ENCODE measurements at places on chromosomes 11 and 22. TPM values are rescaled to one million over a fixed set of nuclear protein-coding genes. Genes with fewer than 3 reads are reported as not detected.

- H3K4me3 ChIP-seq, result peak overlapping the region; percentile 74
- H3K36me3 ChIP-seq, result no peaks in the 10 kb centered on the region
- H3K4me1 ChIP-seq, result 0 out of 2 replicates have a peak, but pooled peaks cover 7% of the 10 kb centered on the region
- DNase-seq, result peak; percentile 74
Observed at GRCh38 chr11:126282361-126282735, 545 bp upstream of the TIRAP start.

GRCh38 chr11:94826415-94826814 lies 58.3 kb downstream of the AMOTL1 start:
- no peaks in the 10 kb centered on the region for H3K27me3 ChIP-seq
- peak; percentile 40 for DNase-seq
- H3K4me3 ChIP-seq, result no peak overlapping the region
- 0 out of 2 replicates have a peak, but pooled peaks cover 5% of the 10 kb centered on the region for H3K36me3 ChIP-seq
- H3K27ac ChIP-seq, result peak overlapping the region; percentile 21

DNA sequence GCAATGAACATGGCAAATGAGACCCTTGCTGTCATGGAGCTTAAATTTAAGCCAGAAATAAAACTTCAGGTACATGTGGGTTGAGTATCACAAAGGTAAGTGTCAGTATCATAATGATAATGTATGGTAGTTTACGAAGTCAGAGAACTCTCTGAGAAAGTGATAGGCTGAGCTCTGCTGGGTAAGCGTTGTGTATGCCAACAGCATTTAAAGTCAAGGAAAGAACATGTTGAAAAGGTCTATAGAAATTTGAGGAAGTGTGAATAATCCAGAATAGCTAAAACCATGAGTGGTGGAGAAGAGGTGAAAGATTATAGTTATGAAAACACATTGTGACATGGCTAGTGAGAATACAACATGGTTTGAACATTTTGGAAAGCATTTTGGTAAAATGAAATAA lies 17.4 kb upstream of the CTSC start:
- DNase-seq, result no peak
- H3K4me1 ChIP-seq, result peaks cover 25% of the 10 kb centered on the region
- no peak overlapping the region for H3K4me3 ChIP-seq
- H3K27me3 ChIP-seq, result no peaks in the 10 kb centered on the region
- no peak overlapping the region for H3K27ac ChIP-seq
- no peaks in the 10 kb centered on the region for H3K36me3 ChIP-seq

DNA sequence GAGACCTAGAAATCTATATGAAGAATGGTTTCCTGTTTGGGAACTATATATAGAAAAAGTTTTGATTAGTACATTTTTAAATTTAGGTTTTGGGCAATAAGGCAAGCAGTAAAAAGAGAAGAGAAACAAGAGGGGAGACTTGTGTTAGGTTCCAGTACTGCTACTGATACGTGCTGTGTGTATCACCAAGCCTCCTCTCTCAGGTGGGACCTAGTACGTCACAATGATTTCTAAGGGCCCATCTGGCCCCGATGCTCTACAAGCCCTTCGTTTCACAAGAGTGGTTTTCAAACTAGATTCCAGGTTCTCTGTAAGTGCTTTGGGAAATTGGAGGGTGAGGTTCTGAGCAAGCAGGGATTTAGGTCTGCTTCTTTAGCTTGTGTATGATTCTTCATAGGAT lies 39.2 kb downstream of the USP35 start:
- H3K27me3 ChIP-seq, result no peaks in the 10 kb centered on the region
- DNase-seq, result no peak
- H3K36me3 ChIP-seq, result no peaks in the 10 kb centered on the region
- H3K4me1 ChIP-seq, result no peaks in the 10 kb centered on the region

KIAA1671 gene
- 27.2 TPM for total RNA-seq

ESAM gene
- total RNA-seq, result not detected

Data from GM23338 (cell line).